ENCODE measurements at places on chromosomes 12 and 14. TPM values are rescaled to one million over a fixed set of nuclear protein-coding genes. Genes with fewer than 3 reads are reported as not detected.

Gene SLC7A8
- 0.55 TPM for total RNA-seq

Gene ISCU
- 95.4 TPM for total RNA-seq

Gene CCDC196
- total RNA-seq: not detected

Gene LRTM2
- not detected for total RNA-seq

Gene SLC38A4
- not detected for total RNA-seq

Gene BHLHE41
- total RNA-seq: 0.73 TPM

Gene PACS2
- total RNA-seq: 28.5 TPM

Gene LMO3
- total RNA-seq: not detected

Gene AQP2
- not detected for total RNA-seq

Gene SSTR1
- not detected for total RNA-seq

Gene CLEC12A
- not detected for total RNA-seq

Gene NEUROD4
- total RNA-seq: not detected

Gene BCL2L14
- total RNA-seq: not detected

Gene SDR9C7
- not detected for total RNA-seq

Gene MMP19
- total RNA-seq: 0.13 TPM

Gene USP44
- total RNA-seq: not detected

Gene PARP11
- 1.6 TPM for total RNA-seq

Gene KRT72
- not detected for total RNA-seq

Gene RNASE1
- not detected for total RNA-seq

Gene EPS8
- 36.8 TPM for total RNA-seq

Gene VWF
- 0.42 TPM for total RNA-seq

Gene TMED8
- total RNA-seq: 7.2 TPM

Gene CAPS2
- total RNA-seq: 1.5 TPM

Gene OAS2
- total RNA-seq: 0.15 TPM

Gene SRSF5
- 331 TPM for total RNA-seq

Gene NRIP2
- not detected for total RNA-seq

Gene PLEK2
- total RNA-seq: 28.3 TPM

Gene KRT6C
- total RNA-seq: not detected

Gene TRMT61A
- total RNA-seq: 27.1 TPM

Gene TDRD9
- total RNA-seq: not detected

Gene CIROP
- total RNA-seq: not detected

Gene STRAP
- 210 TPM for total RNA-seq

Gene HOXC11
- 0.58 TPM for total RNA-seq

Gene FOXG1
- total RNA-seq: 0.17 TPM

Gene BCL11B
- 0.24 TPM for total RNA-seq

Gene PTPN21
- 6.0 TPM for total RNA-seq

Gene ARHGEF40
- total RNA-seq: 8.7 TPM

Gene SYNDIG1L
- total RNA-seq: not detected

Gene IL22
- total RNA-seq: not detected

Gene CCDC38
- 0.07 TPM for total RNA-seq

Gene PDE3A
- 3.9 TPM for total RNA-seq

Gene PHETA1
- total RNA-seq: 5.7 TPM

Gene MUCL1
- not detected for total RNA-seq

Gene TM7SF3
- total RNA-seq: 79.8 TPM

Gene INSM2
- 0.08 TPM for total RNA-seq

Gene PRIM1
- 29.6 TPM for total RNA-seq

Gene CLEC6A
- not detected for total RNA-seq

Gene CACNA1C
- not detected for total RNA-seq
